Small intestine (tissue), 16 donors: ENCODE measurements at places on chromosomes 2 and 18.

DNA sequence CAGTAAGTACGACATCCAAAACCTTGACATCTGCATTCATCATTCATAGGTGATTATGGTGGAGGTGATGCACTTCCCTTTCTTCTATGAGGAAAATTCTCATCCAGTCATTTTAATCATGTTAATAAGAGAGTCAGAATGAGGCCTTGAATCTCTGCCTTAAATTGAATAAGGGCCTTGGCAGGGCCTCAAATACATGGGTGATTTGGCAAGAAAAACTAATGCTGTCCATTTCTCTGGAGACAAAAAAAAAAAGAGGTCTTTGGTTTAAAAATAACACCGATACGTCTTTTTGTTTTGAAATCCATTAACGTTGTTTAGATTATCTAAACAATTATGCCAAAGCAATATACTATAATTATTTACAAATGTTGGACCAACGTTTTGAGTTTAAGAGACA lies 8.1 kb downstream of the COLEC12 start:
- DNase-seq = no peak

DNA sequence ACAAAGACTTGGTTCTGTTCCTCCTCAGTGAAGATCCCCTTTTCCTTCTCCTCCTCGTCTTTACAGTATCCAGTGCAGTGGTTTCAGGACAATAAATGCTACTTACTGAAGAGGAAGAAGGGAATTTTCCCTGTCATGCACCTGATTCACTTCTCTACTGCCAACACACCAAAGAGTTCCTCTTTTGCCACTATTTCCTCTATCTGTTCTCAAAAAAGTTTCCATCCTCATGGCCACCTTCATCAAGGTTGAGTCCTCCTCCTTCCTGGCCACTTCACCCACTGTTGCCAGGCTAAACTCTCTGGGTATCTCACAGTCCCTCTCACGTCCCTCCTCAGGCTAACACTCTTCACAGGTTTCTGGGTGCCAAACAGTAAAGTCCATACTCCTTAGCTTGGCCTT lies 41.7 kb downstream of the PLEKHM3 start:
- DNase-seq = no peak

DNA sequence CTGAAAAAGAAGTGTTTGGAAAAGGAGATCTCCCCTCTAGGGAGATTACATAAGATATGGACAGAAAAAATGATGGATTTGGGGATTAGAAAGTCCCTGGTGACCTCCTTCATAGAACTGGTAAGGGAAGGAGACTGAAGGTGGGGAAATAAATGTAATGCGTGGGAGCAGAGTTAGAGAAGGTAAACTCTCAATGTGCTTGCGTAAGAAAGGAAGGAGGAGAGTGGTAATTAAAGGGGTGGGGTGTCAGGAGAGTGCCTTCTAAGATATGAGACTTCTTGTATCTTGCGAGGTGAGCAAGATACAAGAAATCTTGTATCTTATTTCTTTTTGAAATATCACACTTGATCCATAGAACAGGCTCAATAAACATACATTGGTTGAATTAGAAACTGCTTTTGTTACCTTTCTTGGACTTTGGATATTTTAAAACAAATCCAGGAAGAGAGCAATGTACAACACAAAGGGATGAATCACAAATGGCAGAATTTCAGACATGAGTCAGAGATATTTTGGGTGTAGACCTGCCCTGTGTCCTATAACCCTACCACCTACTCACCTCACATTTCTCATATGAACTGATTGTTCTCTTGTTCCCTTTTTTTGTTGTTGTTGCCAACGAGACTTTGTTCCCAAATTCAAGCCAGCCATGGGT lies 342.4 kb downstream of the INSIG2 start:
- peak; percentile 46 for DNase-seq

DNA sequence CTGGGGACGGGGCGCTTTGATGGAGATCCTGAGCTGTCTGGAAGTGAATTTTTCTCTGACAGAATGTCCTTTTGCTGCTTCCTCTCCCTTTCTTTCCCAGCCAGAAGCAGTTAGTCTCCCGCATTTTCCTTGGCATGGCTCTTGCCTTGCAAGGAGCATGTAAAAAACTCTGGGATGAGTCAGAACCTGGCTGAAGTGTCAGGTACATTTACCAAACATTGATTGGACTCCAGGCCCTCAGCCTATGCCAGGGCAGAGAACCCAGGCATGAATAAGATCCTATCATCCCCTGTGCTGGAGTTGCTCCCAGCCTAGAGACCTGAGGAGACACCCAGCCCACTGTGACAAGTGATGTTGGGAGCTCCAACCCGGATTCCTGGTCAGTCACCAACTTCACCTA lies 21.6 kb downstream of the STON1 start:
- DNase-seq = no peak

- DNase-seq = no peak
These were observed 407.7 kb upstream of the SALL3 start for GRCh38 chr18:78571831-78572347.

- peak; percentile 28 for DNase-seq
These were observed 130.2 kb downstream of the DNAH6 start for GRCh38 chr2:84646514-84646913.

- DNase-seq = no peak
These were observed 56.8 kb upstream of the HS6ST1 start for GRCh38 chr2:128375454-128375853.

DNA sequence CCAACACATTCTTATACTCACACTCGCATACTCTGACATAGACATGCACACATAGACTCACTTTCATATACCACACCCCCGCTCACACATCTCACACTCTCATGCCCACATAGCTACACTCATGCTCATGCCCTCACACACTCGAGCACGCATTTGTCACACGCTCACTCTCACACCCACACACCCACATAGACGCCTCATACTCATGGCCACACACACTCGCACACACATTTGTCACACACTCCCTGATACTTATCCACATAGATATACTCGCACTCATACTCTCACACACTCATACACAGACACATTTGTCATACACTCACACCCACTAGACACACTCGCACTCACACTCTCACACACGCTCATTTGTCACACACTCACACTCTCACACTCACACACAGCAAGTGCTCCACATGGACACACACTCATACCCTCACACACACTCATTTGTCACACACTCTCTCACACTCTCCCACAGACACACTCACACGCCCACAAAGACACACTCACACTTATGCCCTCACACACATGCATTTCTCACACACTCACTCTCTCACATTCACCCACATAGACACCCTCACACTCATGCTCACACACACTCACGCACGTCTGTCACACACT lies 50.9 kb downstream of the TNP1 start:
- no peak for DNase-seq

GRCh38 chr18:61575419-61575818 lies 242.2 kb downstream of the CDH20 start:
- DNase-seq = no peak

GRCh38 chr2:234949762-234950434 lies 1.9 kb upstream of the SH3BP4 start:
- no peak for DNase-seq

- peak; percentile 45 for DNase-seq
These were observed 800 bp downstream of the VIL1 start for GRCh38 chr2:218419630-218420216.

- no peak for DNase-seq
These were observed 767.4 kb downstream of the MBD2 start for GRCh38 chr18:53457068-53457467.

GRCh38 chr2:234100686-234101085 lies 50.2 kb downstream of the SPP2 start:
- peak; percentile 52 for DNase-seq

DNA sequence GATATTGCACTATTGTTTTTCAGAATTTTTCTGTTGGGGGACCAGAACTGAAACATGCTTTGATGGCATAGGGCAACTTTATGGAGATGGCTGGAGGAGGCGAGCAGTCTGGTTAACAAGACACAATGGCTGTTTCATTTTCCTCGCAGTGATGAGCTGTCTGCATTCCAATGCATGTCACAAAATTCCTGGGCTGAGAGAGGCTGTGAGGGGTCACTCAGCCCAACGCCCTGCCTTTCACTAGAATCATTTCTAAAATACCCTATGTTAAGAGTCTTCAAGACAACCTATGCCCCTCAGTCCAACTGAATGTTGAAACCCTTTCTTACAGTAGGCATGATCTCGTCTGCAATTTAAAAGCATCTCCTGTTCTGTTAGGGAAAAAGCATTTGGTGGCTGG lies 1090.0 kb downstream of the BCL11A start:
- DNase-seq = no peak

DNA sequence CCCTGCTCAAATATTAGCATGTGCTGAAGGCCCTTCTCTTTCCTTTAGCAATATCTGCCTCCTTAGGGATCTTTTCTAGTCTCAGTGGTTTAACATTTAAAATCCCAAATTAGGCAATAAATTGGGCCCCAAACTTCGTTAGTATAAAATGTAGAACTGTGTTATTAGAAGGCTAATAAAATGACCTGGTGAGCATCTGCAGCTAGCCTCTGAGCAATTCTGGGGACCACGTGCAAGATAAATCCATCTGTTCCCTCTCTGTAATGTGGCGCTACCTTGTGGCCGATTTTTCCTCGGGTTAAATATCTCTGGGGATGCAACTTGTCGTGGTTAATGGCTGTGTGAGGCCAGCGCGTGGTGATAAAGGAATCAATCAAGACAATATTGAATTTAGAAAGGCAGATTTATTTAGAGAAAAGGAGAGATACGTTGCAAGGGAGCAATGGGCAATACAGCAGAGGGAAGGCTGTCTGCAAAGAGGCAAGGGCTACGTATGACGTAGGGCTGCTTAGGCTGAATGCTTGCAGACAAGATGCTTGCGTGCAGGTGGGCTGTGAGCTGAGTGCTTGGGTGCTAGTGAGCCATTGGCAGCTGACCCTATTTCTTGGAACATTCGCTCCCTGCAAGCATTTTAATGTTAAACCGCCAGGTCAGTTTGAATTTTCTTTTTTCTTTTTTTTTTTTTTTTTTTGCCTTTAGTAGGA lies 18.5 kb upstream of the IL36G start:
- peak; percentile 18 for DNase-seq

- no peak for DNase-seq
These were observed 56.4 kb upstream of the SEMA4C start for GRCh38 chr2:96926236-96926635.

- no peak for DNase-seq
These were observed 198.4 kb upstream of the NT5C1B start for GRCh38 chr2:18787726-18788125.

DNA sequence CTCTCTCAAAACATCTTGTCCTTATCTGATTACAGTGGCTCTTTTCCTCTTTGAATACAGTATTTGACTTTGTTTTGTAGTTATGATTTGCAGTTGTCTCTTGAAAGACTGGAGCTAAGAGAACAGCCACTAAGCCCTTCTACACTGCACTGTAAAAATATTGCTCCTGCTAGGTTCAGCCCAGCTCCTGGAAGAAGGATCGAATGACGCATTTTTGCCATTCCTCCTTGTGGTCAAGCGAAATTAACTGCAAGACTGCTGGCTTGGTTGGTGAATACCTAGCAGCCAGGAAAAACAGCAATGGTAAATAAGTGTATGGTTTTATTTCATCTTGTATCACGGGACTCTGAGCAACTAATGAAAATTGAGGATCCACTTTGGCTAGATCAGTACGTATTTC lies 407.8 kb upstream of the CDH2 start:
- no peak for DNase-seq

DNA sequence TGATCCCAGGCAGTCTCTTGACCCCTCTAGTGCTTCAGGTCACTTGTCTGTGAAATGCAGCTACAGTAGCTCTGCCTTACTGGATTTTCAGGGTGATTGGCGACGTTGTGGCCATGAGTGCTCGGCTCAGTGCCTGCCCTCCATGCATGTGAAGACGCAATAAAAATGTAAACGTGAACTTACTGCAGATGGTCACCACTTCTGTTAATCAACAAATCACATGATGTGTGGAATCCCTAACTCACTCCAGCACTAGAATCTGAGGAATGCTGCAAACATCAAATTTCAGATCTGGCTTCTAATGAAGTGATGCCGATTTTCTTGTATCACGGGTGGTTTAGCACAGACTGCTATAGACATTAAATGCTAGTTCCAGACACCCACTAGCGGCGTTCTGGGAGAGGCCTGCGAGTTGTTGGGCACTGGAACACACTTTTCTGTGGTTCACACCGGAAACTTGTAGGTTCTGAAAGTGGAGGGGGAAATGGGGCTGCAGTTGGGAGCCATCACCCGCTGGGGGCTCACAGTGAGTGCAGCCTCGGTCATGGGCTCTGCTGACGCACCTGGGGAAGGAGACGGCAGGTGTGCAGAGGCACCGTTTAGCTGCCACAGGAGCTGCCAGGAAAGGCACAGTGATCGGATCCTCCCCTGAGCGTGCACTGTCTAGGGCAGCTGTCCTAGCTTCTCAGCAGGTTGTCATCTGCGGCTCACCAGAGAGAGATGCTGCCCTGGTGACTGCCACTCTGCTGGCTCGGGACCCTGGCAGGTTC lies 6.5 kb downstream of the CNDP1 start:
- no peak for DNase-seq

GRCh38 chr2:215949991-215950404 lies 63.4 kb downstream of the MREG start:
- peak; percentile 32 for DNase-seq

- no peak for DNase-seq
These were observed 4.0 kb downstream of the ALPP start for GRCh38 chr2:232382331-232383225.

DNA sequence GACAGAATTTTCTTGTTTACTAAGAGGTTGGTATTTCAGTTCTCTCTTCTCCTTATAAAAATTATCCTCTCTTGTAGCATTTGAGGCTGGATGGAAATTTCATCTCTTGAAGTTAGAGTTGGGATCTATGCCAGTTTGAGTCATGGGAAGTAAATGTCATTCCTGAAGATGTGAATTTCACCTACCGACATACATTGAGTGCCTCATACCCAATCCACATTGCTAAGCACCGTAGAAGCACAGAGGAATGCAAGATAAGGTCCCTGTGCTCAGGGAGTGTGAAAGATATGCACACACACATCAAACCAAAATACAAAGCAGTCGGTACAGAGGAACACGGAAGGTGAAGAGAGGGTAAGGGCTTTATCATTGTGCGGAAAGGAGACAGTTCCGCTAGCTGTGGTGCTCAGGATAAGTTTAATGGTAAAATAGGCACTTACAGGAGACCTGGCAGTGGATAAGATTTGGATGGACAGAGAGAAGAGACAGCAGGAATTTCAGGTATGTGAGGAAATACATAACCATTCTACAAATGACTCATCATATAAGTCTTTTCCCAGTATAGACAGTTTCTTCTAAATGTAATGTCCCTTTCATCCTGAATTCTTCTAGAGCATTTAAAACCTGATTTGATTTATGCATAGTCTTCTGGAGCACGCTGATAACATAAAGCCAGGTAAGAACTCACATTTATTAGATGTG lies 205.3 kb upstream of the ST6GAL2 start:
- DNase-seq = no peak

- DNase-seq = no peak
These were observed 239.1 kb upstream of the BOD1L2 start for GRCh38 chr18:56907771-56908170.

GRCh38 chr2:156797832-156798231 lies 361.7 kb downstream of the GPD2 start:
- DNase-seq = no peak

- no peak for DNase-seq
These were observed 142.7 kb upstream of the SLC39A10 start for GRCh38 chr2:195514365-195514764.
